ENCODE measurements at places on chromosomes 7 and 10.

DNA sequence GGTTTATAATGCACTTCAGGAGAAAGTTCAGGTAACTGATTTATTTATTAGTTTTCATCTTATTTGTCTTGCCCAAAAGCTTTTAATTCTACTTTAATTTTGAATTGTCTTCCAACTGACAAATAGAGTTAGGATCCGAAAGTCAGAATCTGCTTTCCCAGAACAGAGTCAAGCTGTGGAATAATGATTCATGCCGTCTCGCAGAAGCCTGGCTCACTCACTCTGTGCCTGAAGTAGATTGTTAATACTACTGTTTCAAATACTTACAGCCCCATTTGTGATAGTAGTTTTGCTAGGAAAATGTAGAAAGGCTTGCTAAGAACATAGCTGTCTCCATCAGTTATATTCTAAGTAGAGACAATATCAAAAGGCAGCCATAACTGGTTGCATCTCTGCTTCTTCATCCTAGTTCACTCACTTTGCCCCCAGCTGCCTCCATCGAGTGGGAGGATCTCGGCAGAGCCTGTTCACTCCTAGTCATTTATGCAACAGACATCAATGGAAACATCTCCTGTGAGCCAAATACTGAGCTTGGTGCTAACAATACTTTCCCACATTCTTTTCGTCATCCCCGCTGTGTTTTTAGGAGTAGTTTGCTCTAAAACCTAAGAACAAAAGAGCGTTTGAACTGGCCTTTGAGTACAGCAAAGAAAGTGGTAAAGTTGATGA, 28.0 kb downstream of the ABRAXAS2 start:
- no peak for DNase-seq

- DNase-seq = no peak
Measured at GRCh38 chr10:78856421-78856820, 212.3 kb upstream of the ZMIZ1 start.

GRCh38 chr7:123494193-123494796, 40.1 kb downstream of the IQUB start:
- peak; percentile 16 for DNase-seq

DNA sequence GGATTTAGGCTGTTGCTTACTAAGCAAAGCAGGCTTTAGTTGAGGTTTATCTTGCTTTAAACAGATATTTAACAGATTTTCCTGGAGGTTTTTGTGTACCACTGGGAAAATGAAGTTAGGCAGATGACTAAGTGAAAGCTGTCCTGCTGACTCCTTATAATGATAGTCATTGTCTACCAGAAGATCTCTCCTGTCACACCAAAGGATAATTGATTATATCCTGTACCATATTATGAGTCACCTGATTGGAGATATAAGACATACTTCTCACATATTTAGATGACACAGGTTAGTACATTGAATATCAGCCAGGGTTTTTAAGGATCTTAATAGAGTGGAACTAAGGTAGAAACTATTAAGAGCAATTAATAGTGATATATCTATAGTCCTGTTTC, 68.4 kb downstream of the PTEN start:
- no peak for DNase-seq

DNA sequence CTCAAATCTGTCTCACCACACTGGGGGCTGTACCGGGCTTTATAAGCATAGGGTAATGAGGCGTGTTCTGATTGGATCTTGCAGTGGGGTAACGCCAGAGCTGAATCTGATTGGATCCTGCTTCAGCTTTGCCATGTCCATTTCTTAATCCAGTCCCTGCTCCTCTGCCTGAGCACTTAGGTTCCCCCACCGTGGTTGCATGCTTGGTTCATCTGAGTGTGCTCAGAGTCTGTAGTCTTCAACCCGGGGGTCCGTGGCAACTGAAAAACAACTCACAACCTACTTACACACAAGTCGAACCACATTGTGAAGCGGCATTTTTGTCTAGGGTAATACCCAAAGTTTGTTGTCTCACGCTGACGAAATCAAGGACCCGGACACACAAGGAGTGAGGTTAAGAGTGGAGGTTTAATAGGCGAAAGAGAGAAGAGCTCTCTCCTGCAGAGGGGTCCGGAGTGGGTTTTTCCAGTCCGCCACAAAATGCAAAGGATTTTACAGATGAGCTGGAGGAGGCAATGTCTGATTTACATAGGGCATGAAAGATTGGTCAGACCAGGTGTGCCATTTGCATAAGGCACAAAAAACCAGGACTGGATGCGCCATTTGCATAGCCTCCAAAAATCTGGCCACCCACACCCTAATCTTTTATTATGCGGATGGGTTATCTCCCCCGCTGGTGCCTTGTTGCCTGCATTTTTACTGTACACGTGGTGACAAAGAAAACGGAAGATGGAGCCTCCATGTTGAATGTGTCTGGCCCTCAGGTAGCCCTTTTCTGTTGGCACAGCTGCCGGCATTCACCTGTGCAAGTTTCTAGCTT, 641.8 kb upstream of the FOXK1 start:
- DNase-seq = no peak

DNA sequence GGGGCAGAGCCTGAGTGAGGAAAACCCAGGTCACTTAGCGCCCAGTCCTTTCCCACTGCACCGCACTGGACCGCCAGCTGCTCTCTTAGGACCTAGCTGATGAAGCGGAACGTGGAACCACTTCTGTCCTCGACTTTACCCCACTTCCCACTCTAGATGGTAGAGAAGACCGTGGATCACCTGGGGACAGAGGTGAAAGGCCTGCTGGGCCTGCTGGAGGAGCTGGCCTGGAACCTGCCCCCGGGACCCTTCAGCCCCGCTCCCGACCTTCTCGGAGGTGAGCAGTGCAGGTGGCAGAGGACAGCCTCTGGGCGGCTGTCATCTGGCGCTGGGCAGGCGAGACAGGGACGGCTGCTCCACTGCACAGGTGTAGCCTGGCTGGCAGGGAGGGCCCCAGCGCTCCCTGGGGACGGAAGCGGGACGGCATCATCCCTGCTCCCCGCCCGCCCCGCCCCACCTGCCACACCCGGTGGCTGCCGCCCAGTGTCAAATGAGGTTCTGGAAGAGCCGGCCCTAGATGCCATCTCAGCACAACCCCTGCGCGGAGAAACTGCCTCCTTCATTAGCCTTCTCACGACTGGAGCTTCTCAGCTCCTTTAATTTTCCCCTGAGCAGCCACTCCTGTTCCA, 11.7 kb downstream of the PLAC9 start:
- peak; percentile 9 for DNase-seq

- DNase-seq = no peak
Measured at GRCh38 chr10:30831426-30831825, 200.2 kb downstream of the ZNF438 start.

GRCh38 chr7:37061849-37062559, 337.7 kb upstream of the AOAH start:
- DNase-seq = no peak

- no peak for DNase-seq
Measured at GRCh38 chr10:116170815-116171250, 102.2 kb downstream of the GFRA1 start.

GRCh38 chr10:34674176-34674575, 140.9 kb downstream of the PARD3 start:
- no peak for DNase-seq

DNA sequence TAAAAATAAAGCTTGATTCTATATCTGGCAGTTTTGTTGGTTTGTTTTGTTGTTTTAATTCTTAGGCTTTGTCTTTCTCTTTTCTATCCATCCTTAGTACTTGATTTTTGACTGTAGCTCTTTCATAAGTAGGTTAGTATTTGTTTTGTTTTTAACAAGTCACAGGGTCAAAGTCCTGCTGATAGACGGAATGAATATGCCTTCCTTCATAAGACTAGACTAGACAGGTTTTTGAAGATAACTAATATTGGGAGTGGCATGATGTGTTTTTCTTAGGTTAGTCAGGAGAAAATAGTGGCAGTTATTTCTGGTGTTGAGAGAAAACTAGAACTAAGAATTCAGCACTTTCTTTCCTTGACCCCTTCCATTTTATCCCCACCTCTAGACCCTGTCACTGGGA, 50.4 kb downstream of the CASD1 start:
- DNase-seq = no peak

DNA sequence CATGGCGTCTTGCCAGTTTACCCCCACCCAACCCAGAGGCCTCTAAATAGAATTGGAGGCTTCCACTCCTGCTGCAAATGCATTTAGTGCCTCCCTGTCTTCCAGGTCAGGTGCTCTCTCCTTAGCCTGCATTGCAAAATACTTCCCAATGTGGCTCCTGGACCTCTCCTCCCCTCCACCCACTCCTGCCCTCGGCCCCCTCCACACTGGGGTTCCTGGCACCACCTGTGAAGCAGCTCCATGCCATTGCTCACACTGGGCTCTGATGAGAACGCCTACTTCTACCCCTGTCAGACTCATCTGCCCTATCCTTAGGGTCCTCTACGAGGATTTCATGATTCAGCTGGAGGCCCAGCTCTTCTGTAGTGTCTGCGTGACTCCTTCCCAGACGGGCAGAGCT, 37.4 kb downstream of the C10orf120 start:
- DNase-seq = no peak

DNA sequence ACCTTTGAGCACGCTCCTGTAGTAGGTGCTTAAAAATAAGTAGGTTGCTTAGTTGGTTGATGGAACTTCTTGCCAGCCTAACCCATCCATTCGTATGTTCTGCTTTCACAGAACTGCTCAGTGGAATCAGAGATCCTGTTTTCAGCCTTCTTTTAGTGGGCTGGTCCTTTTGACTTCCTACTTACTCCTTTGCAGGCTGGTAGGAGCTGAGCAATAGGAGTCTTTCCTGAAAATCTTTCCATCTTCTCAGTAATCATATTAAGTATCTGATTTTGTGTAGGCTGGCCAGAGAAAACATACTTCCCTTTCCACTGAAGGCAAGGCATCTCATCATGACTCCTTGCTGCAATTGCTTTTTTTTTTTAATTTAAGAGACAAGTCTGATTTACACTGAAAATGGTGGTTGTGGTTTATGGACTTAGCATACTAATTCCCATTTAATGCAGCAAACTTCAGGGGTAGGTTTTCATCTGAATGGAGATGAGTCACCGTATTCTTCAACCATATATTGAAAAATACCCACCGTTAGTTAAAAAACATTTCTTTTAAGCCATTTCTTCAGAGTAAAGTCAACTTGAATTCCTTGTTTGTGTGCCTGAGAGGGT, 208.0 kb downstream of the ZNF365 start:
- no peak for DNase-seq

Data from activated CD4-positive, alpha-beta T cell treated with anti-CD3 and anti-CD28 coated beads, Interleukin-2, amount 50 U/mL, for 4 hours (primary cell).